ENCODE measurements at places on chromosomes 12 and 14.

GRCh38 chr12:42213023-42213422 is 25.0 kb downstream of the YAF2 start:
- no peak for DNase-seq

GRCh38 chr14:60977847-60978246 is 3.0 kb downstream of the TRMT5 start:
- DNase-seq: no peak

DNA sequence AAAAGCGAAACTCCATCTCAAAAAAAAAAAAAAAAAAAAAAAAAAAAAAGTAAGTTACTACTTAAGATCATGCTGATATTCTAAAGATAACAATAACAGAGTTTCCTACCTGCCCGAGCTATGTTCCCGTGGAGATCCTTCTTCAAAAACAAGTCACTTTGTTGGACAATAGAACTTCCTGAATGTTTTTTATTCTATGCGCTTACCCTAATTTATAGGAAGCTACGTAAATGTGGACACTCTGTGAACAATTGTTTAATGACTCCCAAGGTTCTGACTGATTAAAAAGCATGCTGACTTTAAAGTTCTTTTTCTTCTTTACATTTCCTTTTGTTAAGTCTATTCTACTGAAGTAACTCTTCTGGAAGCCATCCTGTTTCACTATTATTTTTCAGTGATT is 52.5 kb downstream of the FGD4 start:
- DNase-seq: no peak

- no peak for DNase-seq
These were observed 15.9 kb upstream of the LRRK2 start for GRCh38 chr12:40208707-40209446.

GRCh38 chr12:124097701-124098100 is 124.7 kb downstream of the ZNF664 start:
- no peak for DNase-seq

- DNase-seq: no peak
These were observed 4.9 kb downstream of the RAN start for GRCh38 chr12:130876758-130877157.

DNA sequence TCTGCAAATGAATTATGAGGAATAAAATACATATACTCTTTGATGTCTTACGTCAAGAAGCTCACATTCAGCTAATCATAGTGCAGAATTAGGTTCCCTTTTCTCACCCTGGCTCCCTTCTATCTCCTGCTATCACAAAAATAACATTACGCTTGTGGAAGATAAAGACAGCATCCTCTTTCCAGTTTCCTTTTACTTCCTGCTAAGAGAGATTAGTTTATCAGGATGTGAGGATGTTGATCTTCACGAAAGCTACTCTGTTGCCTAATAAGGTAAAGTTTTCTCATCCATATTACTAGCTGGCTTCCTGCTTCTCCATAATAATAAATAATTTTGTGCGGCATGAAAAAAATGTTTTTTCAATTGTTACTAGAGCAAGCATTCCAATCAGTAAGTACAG is 217.7 kb upstream of the DCN start:
- no peak for DNase-seq

- no peak for DNase-seq
These were observed 22.7 kb downstream of the EIF2S3B start for GRCh38 chr12:10528174-10528953.

GRCh38 chr12:65318186-65318685 is 39.8 kb downstream of the MSRB3 start:
- DNase-seq: no peak

DNA sequence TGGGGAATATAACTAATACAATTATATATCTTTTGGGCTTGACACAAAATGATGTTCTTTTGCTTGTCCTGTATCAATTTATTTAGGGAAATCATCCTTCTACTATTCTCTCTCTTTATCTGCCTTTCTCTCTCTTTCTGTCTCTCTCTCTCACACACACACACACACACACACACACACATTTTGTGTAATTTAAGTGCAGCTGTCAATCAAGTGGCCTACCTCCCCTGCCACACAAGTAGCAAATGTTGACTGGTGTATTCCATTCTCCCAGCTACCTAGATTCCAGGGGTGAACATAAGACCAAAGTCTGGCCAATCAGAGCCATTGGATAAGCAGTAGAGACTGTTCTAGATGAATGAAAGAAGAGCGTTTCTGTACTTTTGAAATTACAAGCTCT is 127.6 kb downstream of the C12orf42 start:
- no peak for DNase-seq

GRCh38 chr12:84455598-84455997 is 457.0 kb downstream of the SLC6A15 start:
- DNase-seq: no peak

DNA sequence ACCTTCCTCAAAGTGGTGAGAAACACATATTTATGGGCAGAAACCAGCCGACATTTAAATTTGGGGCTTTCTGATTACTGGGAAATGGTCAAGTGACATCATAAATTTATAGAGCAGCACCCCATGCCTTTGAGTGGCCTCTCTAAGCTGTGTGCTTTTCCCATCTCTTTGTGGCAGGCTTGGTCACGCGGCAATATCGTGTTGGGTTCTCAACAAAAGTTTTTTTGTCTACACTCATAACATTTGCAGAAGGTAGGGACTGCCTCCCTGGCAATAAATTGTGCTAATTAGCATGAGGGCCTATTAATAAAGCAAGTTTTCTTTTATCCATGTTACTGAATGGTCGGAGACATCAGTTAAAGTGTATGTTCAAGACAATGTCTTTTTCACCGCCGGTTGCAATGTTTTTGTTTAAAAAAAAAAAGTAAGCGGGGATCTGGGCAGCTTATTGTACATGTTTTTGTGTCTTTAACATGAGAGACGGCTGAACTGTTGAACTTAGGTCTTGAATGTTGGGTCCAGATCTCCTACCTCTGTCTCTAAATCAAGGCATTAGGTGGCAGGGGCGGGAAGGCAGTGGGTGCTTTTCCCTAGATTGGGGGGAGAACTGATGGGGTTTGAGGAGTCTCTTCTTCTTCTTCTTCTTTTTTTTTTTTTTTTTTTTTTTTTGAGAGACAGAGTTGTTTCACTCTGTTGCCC is 193.3 kb downstream of the PHETA1 start:
- DNase-seq: no peak

DNA sequence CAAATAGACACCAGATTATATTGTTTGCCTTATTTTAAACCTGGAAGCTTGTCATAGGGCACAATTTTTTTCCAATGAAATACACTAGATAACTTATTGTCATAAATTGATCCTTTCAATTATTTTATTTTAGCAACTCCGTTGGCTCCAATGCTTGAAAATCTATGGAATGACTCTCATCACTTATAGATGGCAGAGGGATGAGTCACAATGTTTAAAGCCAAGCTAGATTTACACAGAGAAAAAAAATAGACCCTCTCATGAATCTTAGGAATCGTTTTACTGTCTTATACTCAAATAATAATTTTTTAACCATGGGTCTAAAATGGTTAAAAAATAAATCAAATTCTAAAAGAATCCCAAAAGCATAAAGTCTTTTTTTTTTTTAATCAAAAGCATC is 1276.6 kb upstream of the FLRT2 start:
- no peak for DNase-seq

DNA sequence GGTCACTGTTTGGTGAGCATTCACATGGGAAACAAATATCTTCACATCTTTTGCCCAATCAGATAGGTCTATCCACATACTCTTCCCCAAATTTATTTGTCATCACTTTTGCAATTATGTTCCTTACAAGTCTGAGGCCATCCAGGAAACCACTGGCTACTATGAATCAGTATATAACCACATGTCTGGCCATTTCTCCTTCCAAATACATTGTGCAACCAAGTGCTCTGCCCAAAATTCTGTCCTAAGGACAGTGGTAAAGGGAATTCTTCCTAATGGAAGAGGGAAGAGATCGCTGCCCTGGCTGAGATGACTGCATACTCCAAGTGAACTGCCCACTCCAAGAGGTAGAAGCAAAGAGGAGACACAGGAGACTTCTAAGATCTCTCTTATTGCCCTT is 148.9 kb upstream of the MAX start:
- no peak for DNase-seq

DNA sequence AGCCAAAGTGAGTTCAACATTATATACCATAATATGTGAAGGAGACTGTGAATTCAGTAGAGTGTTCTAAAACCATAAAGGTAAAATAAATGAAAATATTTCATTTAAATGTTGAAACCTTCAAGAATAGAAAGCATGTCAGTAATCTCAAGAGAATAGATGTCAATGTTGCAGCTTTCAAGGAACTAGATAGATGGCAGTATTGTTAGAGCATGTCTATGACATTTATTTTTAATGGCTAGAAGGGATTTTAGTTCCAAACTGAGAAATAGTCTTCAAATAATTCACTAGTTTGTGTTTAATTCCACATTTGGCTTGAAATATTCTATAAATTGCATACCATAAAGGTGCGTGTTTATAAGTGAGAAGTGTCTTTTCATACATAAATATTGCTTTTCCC is 326.5 kb downstream of the FLRT2 start:
- DNase-seq: no peak

- no peak for DNase-seq
These were observed 356.9 kb downstream of the MED13L start for GRCh38 chr12:115920395-115921183.
